Osteoblast (primary cell): ENCODE measurements at places on chromosomes 12 and 14. TPM values are rescaled to one million over a fixed set of nuclear protein-coding genes. Genes with fewer than 3 reads are reported as not detected.

GRCh38 chr12:66397574-66398290, 95.4 kb downstream of the HELB start:
- H3K27me3 ChIP-seq = peaks cover 5% of the 10 kb centered on the region
- H3K4me3 ChIP-seq = no peak overlapping the region
- H3K36me3 ChIP-seq = no peaks in the 10 kb centered on the region
- no peak overlapping the region for H3K27ac ChIP-seq

DNA sequence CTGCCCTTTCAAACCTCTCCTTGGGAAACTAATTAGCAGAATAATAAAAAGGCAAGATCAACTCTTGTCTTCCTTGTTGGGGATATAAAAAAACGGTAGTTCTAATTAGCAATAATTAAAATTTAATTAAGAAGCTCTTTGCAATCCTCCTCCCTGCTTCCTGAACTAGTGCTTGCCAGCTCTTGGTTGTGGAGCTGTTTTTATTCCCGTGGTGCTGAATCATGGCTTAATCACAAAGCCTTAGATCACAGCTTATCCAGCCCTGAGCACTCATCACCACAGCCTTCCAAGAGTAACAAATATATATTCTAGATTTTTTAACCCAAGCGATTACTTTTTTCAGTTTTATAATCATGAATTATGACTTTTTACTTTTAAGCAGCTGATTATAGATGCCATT, 63.2 kb upstream of the INSM2 start:
- H3K27me3 ChIP-seq = no peaks in the 10 kb centered on the region
- no peaks in the 10 kb centered on the region for H3K36me3 ChIP-seq
- no peak for DNase-seq
- H3K4me3 ChIP-seq = no peak overlapping the region
- H3K4me1 ChIP-seq = no peaks in the 10 kb centered on the region

The PRB2 gene
- not detected in 2 replicates for total RNA-seq

GRCh38 chr12:40691913-40692764, at the start of gene CNTN1:
Gene CNTN1, plus strand, starts transcription at chr12:40692439.
- peaks cover 6% of the 10 kb centered on the region for H3K27me3 ChIP-seq
- DNase-seq = no peak
- H3K4me3 ChIP-seq = no peak within 1 kb of the TSS
- no peaks in the 10 kb centered on the region for H3K36me3 ChIP-seq
- H3K27ac ChIP-seq = no peak within 1 kb of the TSS

DNA sequence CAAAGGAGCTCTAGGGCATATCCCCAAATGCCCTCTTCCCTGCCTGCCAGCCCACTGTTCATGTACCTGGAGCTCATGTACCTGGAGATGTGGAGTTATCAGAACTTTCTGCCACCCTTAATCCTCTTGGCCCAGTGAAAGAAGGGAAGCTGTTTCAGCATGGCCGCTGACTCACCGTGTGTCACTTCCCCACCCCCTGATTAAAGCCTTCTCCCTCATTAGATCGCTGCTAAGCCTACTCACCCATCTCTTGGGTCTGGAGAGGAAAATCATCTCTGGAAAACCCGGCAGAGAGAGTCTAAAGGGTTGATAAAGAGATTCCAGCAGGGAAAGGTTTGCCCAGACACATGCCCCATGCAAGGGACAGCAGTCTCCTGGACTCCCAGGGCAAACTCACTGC, 4.5 kb upstream of the LTBP2 start:
- DNase-seq = peak; percentile 95
- peaks cover 84% of the 10 kb centered on the region for H3K4me1 ChIP-seq
- H3K27ac ChIP-seq = peak overlapping the region; percentile 83
- H3K36me3 ChIP-seq = no peaks in the 10 kb centered on the region
- H3K27me3 ChIP-seq = no peaks in the 10 kb centered on the region

GRCh38 chr14:34699873-34700621, 14.3 kb downstream of the CFL2 start:
- H3K4me1 ChIP-seq = peaks cover 20% of the 10 kb centered on the region
- no peaks in the 10 kb centered on the region for H3K36me3 ChIP-seq
- H3K27ac ChIP-seq = peak overlapping the region; percentile 81
- DNase-seq = peak; percentile 89

The IL26 gene
- 2.4 and 3.6 TPM in 2 replicates for total RNA-seq

DNA sequence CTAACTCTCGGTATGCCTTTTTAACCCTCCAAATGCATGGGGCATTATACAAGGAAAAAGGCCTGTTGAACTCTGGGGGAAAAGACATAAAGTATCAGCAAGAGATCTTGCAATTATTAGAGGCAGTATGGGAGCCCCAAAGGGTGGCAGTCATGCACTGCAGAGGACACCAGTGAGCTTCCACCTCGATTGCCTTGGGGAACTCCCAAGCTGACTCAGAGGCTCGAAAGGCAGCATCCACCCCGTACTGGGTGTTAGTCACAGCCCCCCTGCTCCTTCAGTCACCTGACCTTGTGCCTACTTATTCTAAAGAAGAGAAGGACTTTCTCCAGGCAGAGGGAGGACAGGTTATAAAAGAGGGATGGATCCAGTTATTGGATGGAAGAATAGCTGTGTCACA, 781.4 kb upstream of the TMEM132C start:
- DNase-seq = peak; percentile 81
- H3K4me3 ChIP-seq = no peak overlapping the region
- H3K27ac ChIP-seq = no peak overlapping the region
- no peaks in the 10 kb centered on the region for H3K27me3 ChIP-seq

The RPGRIP1 gene
- total RNA-seq = under 0.01 TPM in 1 of 2 replicates, not detected in the other

DNA sequence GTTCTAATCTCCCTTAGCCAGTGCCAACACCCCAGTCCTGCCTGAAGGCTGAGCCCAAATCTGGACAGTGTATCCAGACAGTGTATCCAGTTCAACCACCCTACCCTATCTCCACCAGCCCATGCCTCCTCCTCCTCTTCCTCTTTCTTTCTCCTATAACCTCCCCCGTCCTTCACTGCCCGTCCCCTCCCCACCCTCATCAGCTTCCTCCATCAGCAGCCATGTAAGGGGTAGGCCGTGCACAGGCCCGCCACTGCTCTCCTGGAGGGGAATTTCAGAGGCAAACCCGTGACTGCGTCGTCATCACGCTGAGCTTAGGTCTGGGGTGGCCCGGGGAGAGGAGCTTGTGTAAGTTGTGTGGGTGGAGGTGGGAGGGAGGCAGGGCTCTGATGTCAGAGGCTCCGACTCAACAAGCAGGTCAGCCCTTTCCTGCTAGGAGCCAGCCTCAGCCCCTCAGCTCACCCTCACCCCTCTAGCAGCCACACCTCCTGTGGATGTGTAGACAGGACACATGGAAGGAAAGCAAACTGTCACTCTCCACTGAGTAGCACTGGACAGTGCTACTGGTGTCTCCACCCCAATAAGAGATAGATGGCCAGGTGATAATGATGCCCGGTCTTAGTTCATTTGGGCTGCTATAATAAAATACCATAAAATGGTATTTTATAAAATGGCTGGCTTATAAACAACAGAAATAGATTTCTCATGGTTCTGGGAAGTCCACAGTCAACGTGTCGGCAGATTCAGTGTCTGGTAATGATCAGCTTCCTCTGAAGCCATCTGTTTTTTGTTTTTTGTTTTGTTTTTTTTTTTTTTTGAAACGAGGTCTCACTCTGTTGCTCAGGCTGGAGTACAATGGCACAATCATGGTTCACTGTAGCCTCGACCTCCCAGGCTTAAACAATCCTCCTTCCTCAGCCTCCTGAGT, 50.5 kb downstream of the IRF2BPL start:
- no peaks in the 10 kb centered on the region for H3K27me3 ChIP-seq
- no peak for DNase-seq

DNA sequence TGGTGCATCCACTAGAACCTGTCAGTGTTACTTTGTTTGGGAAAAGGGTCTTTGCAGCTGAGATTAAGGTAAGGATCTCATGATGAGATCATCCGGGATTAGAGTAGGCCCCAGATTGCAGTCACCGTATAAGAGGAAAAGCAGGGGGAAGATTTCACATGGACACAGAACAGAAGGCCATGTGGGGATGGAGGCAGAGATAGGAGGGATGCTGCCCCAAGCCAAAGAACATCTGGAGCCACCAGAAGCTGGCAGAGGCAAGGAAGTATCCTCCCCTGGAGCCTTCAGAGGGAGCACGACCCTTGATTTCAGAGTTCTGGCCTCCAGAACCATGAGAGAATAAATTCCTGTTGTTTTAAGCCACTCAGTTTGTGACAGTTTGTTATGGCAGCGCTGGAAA, 39.6 kb downstream of the CMKLR1 start:
- no peak overlapping the region for H3K27ac ChIP-seq
- H3K27me3 ChIP-seq = no peaks in the 10 kb centered on the region
- peaks cover 23% of the 10 kb centered on the region for H3K4me1 ChIP-seq
